ENCODE measurements at places on chromosomes 5 and 9.

DNA sequence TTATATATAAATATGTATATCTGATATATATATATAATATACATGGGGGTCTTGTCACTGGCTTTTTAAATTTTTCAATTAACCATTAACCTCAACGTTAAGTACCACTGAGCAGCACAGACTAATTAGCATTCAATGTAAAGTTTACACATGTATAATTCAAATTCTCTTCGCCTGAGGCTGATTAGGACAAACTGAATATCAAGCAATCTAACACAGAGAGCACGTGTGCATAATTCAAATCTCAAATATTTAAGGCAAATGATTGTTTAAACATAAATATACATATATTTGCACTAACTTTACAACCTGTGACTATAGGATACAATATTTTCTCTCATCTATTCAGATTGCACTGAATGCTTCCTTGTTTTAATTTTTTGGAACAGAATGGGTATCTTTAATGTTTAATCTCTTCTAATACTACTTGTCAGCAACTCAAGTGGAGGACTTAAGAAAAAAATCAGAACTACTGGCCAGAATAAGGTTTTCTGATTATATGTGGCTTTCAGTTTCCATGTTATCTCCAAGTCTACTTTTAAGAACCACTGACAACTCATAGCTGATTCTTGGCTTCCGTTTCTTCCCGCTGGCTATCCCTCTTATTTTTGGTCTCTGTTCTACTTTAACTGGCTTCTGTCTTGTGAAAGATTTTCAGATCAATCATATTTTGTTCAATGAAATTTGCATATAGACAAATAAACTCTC lies 204.8 kb downstream of the MLLT3 start:
- DNase-seq, result no peak

GRCh38 chr5:149702934-149703646 lies 27.0 kb upstream of the PPARGC1B start:
- DNase-seq, result no peak

DNA sequence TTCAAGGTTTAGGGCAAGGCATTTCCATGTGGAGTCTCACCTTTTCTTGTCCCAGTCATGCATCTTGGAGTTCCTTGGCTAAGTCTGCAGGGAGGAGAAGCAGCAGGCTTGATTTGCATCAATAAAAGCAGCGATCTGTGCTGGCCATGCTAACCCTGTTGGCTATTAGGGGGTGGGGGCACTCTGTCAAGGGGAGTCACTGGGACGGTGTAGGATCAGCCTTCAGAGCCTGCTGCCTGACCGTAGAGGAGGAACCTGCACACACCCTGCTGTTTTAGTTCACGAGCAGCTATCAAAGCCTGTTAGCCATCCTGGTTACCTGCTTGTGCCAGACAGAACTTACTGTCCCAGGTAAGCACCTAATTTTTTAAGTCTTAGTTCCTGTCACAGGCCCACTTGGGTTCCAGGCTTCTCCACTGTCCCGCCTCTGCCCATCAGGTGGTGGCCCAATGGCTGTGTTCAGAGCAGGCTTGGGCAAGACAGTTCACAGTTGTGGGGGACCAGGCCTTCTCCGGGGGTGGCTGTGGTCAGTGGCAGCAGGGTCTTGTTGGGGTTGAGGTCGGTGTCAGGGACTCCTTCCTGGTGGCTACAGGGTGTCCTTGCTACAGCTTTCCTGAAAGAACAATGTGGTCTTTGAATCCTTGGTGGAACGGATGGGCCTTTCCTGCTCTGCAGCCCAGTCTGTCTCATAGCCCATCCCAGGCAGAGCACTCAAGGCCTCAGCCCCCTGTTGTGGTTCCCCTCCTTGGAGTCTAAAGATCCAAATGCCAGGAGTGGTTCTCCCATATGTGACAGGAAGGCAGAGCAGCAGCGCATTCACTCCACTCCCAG lies 43.7 kb downstream of the SECISBP2 start:
- DNase-seq, result no peak

DNA sequence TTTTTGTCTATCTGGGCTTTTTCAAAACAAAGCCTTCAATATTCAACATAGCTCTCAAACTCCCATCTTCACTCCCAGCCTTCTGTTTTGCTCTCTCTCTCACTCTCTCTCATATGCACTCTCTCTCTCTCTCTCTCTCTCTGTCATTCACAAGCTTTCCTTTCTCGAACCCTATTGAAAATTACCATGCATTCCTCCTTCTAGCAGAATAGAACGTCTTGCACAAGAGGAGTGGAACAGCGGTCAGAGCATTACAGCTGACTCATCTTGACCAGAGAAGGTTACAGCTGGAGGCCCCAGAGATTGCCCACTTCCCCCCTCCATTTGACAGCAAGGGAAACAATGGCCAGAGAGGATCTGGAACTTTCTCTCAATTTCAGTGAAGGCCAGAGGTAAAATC lies 51.0 kb upstream of the LIFR start:
- DNase-seq, result no peak

DNA sequence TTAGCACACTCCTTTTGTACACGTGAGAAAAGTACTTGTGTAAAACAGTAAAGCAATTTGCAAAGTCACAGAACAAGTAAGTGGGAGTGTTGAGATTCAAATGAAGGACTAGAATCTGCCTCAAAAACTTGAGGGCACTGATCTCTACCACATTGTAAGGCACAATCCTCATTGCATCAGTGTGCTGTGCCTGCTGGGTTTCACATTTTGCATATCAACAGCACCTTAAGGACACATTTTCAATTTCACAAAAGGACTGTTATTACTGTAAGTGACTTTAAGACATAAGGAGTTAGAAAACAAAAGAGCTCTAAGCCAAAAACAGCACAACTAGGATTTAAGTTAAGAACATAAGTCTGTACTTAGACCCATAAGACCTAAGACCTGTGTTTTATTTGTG lies 44.7 kb upstream of the HK3 start:
- no peak for DNase-seq

DNA sequence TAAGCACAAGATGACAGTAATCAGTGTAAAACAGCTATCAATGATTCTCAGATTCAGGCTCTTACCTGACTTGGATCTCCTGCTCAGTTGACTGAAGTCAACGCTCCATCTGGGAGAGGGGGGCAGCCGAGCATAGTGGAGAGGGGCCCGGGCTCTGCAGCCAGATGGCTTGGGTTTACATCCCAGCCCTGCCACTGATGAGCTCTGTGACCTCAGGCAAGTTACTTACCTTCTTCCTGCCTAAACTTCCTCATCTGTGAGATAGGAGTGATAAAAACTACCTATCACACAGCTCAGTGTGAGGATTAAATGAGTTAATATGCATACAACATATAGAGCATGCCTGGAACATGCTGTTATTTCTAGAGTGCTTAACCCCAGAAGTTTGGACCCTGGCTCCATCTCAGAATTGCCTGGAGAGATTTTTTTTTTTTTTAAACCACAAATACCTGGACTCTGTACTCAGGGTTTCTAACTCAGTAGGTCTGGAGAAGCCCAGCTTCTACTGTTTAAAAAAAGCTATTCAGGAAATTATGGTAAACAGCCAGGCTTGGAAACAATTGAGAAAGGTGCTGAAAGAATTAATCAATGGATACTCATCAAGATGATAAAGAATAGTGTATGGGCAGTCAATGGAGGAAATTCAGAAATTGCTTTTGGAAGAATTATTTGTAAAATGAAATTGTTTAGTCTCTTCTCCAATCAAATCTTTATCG lies 72.2 kb downstream of the ANKRD55 start:
- DNase-seq, result no peak

GRCh38 chr9:6440405-6440804 lies 27.4 kb downstream of the UHRF2 start:
- no peak for DNase-seq

DNA sequence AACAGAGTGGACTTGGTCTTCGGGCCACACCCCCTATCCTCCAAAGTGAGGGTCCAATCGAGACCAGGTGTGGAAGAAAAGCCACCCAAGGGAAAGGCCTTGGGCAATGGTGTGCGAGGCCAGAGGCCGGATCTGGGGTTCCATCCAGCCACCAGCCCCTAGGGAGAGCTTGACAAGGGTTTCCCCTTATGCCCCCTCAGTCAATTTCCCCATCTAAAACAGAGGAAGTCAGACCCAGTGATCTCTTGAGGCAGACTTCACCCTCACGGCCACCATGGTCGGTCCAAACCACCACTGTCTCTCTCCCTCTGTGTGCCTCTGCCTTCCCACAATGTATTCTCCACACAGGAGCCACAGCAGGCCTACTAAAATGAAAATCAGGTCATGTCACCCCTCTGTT lies 82.9 kb downstream of the C5orf15 start:
- DNase-seq, result no peak

All from T1000 (cell line).